NK-92 treated with Interleukin-12 subunit alpha and Interleukin-12 subunit beta, amount 100 ng/mL, for 24 hours (cell line): ENCODE measurements at places on chromosomes 1 and 21.

DNA sequence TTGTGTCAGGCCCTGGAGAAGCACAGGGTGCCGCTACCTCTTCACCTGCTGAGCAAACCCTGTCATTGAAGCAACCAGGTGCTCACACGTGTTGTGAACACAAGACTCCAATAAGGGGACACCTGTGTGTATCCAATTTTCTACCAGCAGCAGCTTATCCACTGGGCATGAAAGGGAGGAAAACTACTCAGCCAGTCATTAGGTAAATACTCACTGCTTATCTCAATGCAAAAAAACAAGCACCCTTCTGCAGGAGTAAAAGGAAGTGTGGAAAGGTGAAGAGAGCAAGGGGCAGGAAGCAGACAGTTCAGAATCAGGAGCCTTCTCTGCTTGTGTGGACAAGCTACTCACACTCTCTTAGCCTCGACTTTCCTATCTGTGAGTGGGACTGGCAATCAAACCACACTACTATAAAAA is 148.9 kb downstream of the ETS2 start:
- no peak for DNase-seq

- no peak for DNase-seq
Observed at GRCh38 chr1:66999640-67000400, 54.1 kb downstream of the SLC35D1 start.

DNA sequence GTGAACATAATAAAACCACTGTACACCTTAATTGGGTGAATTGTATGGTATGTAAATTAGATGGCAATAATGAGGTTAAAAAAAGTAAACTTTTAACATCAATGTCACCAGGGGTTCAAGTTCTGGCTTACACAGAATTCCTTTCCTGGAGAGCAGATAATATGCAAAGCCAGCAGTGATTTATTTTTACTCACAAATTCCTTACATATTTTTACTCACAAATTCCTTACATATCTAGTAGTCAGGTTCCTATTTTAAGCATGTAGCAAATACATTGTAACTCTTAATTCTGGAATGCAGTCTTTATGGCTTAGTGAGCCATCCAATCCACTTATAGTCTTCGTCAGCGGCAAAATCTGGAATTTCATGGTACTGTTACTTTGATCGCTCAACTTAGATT is 1.3 kb upstream of the UBE4B start:
- DNase-seq: no peak

DNA sequence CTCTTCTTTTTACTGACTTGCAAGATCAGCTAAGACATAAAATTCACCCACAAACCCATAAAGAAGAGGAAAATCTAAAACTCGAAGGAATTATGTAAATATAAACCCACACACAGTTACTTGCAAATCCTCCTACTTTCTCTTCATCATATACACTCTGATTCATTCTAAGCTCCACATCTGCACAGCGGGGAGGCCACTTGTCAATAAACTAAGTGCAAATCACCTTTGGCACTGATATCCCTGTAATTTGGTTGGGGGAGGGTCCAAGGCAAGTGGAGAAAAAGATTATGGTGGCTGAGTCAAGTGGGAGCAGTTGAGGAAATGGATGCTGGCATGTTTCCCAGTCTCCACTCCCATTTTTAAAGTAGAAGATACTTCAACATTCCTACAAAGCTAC is 596.5 kb downstream of the MATN1 start:
- DNase-seq: no peak

DNA sequence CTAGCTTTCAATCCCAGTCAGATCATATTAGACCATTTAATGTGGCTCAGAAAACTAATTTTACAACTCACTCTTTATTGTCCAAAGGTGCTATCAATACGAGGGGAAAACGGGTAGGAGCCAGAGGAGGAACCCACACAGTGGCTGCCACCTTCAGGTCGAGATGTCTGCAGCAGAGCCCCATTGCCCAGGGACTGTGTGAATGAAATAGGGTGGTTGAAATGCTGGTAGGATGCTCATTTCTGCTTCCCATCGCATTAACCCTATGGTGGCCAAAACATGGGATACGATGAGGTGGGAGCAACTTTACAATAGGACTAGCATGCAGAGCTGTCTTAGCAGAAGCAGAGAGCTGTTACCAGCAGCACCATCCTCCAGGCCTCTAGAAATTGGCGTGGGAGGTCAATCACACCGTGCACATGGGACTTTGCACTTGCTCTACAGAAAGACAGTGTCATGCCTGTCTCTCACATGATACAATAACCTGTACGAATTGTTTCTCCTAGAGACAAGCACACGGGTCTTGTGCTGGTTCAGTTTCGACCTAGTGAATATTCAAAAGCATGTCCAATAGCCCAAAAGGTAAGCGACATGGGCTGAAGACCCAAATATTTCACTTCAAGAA is 69.5 kb upstream of the DESI2 start:
- DNase-seq: no peak

- DNase-seq: no peak
Observed at GRCh38 chr1:59188413-59189213, 108.3 kb upstream of the FGGY start.

DNA sequence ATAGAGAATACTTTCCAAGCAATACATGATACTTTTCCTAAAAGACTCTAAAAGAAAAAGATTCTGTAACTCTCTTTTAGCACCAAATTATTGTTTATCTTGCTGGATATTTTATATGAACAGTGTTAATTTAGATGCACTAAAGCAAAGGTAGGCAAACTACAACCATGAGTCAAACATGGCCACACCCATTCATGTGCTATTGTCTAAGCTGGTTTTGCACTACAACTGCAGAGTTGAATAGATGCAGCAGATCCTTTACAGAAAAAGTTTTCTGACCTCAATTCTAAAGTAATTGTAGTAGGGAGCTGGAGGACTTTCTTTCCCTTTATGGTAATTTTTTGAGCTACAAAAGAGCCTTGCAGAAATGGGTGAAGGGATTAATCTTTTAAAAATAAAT is 19.4 kb downstream of the BLZF1 start:
- DNase-seq: no peak

DNA sequence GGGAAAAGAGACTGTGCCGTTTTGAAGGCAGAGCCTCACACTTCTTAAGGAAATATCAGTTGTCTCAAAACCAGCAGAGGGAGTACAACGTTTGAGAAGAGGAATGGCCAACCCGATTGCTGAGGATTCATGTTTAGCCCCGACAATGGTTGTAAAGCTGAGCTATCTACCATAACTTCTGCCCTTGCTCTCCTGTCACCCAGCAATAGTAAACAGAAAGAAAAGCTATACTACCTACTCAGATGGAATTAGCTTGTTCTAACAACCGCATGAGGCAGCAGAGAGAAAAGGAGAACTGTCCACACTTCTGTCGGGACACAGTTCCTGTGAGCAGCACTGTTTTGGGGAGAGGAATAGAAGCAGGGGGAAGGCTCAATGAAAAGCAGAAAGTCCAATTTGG is 91.2 kb downstream of the SLC45A1 start:
- no peak for DNase-seq

- no peak for DNase-seq
Observed at GRCh38 chr1:150152772-150153456, 3.2 kb downstream of the PLEKHO1 start.

- DNase-seq: no peak
Observed at GRCh38 chr1:173527151-173527826, 50.2 kb downstream of the PRDX6 start.
